ENCODE measurements at places on chromosomes 5 and 9.

DNA sequence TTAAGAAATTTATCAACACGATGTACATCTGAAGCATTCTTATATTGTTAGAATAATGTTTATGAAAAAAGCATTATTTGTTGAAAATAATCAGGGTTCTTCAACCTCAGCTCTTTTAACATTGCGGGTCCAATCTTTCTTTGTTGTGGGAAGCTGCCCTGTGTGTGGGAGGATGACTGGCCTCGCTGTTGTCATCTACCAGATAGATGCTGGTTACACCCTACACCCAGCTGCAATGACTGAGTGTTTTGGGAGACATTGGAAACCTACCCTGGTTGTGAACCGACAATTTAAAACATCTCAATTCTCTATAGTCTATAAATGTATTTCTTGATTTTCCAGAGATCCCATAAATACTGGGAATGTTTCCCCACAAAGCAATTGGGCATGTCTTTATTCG lies 794.2 kb upstream of the CDH10 start:
- no peak for DNase-seq

GRCh38 chr5:79075646-79076426 lies 6.3 kb downstream of the BHMT2 start:
- no peak for DNase-seq

GRCh38 chr9:91279296-91280204 lies 82.2 kb downstream of the AUH start:
- no peak for DNase-seq

DNA sequence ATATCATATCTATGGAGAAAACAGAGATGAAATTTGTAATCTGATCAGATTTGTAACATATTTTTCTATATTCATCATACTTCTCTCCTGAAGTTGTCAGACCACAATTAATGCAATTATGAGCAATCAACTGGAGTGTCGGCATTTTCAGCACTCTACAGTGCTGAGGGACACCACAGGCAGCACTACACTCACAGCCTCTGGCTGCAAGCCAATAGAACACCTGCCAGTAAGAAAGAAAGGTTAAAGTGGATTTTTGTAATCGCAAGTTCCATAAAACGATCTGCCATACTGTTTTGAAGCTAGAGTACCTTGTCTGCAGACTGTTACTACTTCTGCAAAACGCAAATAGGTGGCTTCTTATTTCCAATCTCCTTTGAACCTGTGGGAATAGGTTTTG lies 147.6 kb downstream of the ADAMTS6 start:
- DNase-seq = no peak

- DNase-seq = no peak
These were observed 28.2 kb downstream of the NR6A1 start for GRCh38 chr9:124742940-124743339.

DNA sequence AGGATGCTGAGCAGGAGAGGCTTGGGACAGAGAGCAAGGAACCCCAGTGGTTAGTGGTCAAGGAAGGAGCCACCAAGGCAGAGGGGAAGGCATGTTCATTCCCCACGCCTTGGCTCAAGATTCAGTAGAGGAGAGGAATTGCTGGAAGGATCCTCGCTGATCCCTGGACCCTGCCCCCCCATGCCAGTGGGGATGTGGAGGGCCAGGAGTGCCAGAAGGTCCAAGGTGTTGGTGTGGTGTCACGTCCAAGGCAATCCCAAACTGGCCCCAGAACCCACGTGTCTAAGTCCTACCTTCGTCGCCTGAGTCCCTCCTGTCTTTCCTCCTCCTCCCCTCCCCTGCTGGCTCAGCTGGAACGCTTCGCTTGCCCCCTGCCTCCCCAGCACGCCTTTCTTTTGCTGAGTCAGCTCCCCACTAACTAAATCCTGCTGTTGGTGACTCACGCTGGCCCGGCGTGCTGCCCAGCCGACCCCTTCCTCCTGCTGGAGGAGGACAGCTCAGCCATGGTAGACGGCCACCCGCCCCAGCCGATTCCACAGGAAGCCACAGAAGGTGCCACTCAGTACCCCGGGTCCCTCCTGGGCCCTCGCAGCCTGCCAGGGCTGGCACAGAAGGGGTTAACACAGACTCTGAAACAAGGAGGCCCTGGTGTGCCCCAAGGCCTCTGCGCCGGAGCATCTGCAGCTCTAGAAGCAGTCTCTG lies 37.6 kb upstream of the ORM1 start:
- no peak for DNase-seq

- DNase-seq = no peak
These were observed 3.0 kb downstream of the ARSI start for GRCh38 chr5:150299571-150300327.

DNA sequence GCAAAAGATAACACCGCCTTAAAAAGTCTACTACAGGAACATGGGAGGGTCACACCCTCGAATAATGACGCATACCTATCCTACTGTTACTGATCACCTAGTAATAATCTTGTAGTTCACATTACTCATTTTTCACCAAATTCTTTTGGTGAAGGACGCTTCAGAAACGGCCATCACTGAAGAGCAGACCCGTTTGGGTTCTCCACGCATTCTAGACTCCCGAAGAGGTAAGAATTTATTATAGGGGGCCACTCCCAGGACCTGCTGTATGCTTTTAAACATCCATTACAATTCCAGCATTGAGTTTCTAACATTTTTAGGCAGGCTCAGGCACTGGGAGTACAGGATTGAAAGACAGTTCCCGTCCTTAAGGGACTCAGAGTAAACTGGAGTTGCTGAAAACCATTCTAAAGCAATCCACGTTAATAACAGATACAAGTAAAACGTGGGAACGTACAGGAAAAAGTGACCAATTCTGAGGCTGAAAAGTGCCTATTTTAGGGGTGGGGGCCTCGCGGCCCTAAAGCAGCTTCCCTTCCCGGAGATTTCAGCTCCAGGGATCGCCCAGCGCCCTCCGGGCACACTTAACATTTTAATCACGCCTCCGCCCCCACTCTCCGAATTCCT lies at the start of gene FER:
Gene FER, plus strand, starts transcription at position 124 of the 627 bp plus-strand sequence. CDS start 50,286 bp downstream, outside the sequence.
- DNase-seq = peak; percentile 16

DNA sequence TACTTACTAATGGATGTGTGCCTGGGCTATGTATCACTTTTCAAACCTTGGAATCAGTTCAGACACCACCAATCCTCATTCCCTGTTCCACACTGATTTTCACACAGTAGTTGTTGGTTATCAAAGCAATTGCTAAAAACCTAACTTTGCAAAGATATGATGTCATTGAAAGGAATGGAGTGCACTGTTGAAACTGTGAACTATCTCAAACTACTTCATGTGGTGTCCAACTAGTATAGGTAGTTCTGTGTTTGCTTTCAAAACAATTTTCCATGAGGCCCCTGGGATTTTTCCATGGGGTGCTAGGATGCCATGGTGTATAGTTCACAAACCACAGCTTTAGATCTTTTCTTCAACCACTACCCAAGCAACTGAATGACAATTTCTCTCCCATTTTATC lies 17.8 kb downstream of the INIP start:
- no peak for DNase-seq

- DNase-seq = no peak
These were observed 3.6 kb upstream of the IL17B start for GRCh38 chr5:149382517-149383220.

GRCh38 chr5:168273056-168273980 lies 18.1 kb upstream of the WWC1 start:
- DNase-seq = no peak

GRCh38 chr9:120885958-120886357 lies 9.0 kb upstream of the PHF19 start:
- no peak for DNase-seq

GRCh38 chr5:68392617-68393016 lies 177.1 kb downstream of the PIK3R1 start:
- no peak for DNase-seq

DNA sequence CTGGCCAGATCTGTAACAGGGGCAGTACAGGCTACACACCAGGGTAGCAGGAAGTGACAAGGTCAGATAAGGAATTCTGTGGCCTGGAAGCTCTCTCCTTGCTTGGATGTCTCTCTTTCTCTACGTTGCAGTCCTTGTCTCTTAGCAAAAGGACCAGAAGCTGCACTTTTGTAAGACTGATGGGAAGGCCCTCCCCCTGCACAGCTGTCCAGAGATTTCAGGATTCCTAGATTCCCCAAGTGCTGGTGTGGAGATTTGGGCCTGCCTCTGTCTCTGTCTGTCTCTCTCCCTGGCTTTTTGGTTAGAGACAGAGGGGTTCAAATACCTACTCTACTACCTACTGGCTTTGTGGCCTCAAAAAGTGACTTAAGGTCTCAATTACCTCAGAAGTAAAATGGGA lies 10.0 kb upstream of the CNTFR start:
- DNase-seq = no peak

- no peak for DNase-seq
These were observed 81.5 kb downstream of the WNK2 start for GRCh38 chr9:93265301-93265971.

GRCh38 chr5:158642879-158643278 lies 456.8 kb downstream of the EBF1 start:
- no peak for DNase-seq

GRCh38 chr5:150765011-150765798 lies 6.4 kb upstream of the DCTN4 start:
- DNase-seq = no peak

DNA sequence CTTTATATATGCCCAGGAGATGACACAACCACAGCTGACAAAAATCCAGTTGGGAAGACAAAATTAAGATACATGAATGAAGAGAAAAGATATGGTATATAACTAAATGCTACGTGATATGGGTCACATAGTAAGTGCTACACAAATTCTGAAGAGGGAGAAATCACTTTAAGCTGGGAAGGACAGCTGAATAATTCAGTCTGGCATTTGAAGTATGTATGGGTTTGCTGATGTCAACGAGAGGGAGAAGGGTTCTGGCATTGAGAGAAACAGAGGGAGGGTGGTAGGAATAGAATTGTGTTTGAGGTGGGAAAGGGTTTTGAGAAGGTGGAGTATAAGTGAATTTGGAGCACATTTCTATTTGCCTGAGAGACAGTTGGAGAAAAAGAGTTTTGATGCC lies 6.7 kb upstream of the SLIT3 start:
- DNase-seq = no peak

- DNase-seq = no peak
These were observed 83.2 kb downstream of the FOXD1 start for GRCh38 chr5:73365301-73365853.

DNA sequence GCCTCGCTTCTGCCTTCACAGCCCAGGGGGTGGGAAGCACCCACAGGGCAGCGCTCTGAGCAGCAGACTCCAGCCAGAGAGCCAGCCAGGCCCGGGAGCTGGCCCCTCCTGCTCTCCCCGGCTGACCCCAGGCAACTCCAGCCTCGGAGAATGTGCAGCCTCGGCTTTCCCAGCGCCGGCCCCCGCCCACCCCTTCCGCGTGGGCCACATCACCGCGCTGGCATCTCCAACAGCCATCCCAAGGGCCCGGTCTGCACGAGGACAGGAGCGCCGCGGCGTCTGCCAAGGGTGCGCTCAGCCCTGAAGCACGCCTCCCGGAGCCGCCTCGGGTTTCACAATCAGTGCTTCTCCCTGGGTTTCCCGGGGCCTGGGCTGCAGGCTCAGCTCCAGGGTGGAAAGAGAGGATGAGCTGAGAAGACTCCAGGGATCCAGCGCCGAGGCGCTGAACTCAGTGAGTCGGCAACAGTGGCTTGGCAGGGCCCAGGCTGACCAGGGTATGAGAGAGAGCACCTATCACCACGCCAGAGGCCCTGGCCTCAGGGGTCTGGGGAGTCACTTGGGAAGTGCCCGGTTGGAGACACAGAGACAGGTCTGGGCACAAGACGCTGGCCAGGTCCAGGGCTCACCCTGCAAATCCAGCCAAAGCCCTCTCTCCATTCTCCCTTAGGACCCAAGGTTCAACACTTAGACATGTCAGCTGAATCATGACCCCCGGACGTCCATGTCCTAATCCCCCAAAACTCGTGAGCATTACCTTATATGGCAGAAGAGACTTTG lies 79.6 kb downstream of the ADAMTS2 start:
- no peak for DNase-seq

- DNase-seq = no peak
These were observed 126.1 kb downstream of the NPR3 start for GRCh38 chr5:32837211-32837610.

- no peak for DNase-seq
These were observed 8.0 kb upstream of the ZNF366 start for GRCh38 chr5:72515211-72515610.

GRCh38 chr9:134643222-134643671 lies 1.6 kb downstream of the COL5A1 start:
- no peak for DNase-seq

- no peak for DNase-seq
These were observed 5.6 kb upstream of the RNF44 start for GRCh38 chr5:176542596-176543427.

GRCh38 chr9:99561509-99561917 lies 260.2 kb upstream of the NR4A3 start:
- no peak for DNase-seq

DNA sequence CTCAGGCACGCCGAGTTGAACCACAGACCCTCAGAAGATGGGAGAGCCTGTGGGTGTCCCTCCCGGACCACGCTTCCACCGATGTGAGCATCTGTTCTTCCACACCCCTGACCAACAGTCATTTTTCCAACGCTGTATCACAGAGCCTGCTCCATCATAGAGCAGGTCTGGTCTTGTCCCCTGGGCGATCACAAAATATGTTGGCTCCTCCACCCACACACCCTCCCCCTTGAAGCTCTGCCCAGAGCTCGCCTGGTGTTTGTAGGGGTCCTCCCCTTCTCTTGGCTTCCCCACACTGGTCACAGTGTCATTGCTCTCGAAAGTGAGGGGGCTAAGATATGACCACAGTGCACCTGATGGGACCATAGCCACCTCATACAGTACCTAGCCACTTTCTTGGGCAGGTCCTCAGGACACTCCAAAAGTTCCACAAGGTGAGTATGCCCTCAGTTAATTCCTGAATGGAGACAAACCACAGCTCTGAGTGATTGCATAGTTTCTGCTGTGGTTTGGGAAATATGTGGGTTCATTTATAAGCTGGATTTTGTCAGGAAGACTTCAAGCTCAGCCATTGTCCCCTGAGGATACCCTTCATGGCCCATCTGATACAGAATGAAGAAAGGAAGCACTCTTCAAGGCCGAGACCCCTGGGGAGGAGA lies 3.5 kb upstream of the ZNF618 start:
- DNase-seq = no peak

GRCh38 chr9:80147866-80148265 lies 576.1 kb downstream of the TLE4 start:
- no peak for DNase-seq

GRCh38 chr9:95131023-95131943 lies 186.2 kb downstream of the FANCC start:
- peak; percentile 32 for DNase-seq

- DNase-seq = no peak
These were observed 92.5 kb downstream of the NPR3 start for GRCh38 chr5:32803656-32804055.

GRCh38 chr9:130633336-130634190 lies 30.8 kb upstream of the PRDM12 start:
- no peak for DNase-seq

DNA sequence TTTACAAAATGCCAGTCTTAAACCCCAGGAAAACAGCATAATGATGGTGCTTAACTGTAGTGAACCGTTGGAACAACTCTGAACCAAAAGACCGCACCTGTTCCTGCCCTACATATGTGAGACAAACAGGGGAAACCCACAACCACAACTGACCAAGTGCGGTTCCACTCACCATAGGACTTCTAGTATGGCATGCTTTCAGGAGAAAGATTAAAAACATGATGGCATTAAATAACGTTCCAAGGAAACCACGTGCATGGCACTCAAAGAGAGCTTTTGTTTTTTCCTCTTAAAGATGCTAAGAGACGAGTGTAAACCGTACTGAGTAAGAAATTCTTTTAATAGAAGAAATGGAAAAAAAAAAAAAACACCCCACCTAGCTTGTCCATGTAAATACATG lies 119.8 kb downstream of the SSBP2 start:
- peak; percentile 21 for DNase-seq

- no peak for DNase-seq
These were observed 97.0 kb upstream of the VLDLR start for GRCh38 chr9:2524601-2525000.
